ENCODE measurements at places on chromosomes 12 and 14. TPM values are rescaled to one million over a fixed set of nuclear protein-coding genes. Genes with fewer than 3 reads are reported as not detected.

The OTOGL gene
- total RNA-seq, result 10.9 TPM

The ISCA2 gene
- 20.4 TPM for total RNA-seq

The RFLNA gene
- 0.41 TPM for total RNA-seq

The SCN8A gene
- total RNA-seq, result 0.19 TPM

The FIGNL2 gene
- 0.19 TPM for total RNA-seq
